ENCODE measurements at places on chromosomes 1 and 21. TPM values are rescaled to one million over a fixed set of nuclear protein-coding genes. Genes with fewer than 3 reads are reported as not detected.

PCP4 gene
- total RNA-seq, result not detected

BPNT1 gene
- 11.3 TPM for total RNA-seq

AMPD1 gene
- 8.2 TPM for total RNA-seq

DNA sequence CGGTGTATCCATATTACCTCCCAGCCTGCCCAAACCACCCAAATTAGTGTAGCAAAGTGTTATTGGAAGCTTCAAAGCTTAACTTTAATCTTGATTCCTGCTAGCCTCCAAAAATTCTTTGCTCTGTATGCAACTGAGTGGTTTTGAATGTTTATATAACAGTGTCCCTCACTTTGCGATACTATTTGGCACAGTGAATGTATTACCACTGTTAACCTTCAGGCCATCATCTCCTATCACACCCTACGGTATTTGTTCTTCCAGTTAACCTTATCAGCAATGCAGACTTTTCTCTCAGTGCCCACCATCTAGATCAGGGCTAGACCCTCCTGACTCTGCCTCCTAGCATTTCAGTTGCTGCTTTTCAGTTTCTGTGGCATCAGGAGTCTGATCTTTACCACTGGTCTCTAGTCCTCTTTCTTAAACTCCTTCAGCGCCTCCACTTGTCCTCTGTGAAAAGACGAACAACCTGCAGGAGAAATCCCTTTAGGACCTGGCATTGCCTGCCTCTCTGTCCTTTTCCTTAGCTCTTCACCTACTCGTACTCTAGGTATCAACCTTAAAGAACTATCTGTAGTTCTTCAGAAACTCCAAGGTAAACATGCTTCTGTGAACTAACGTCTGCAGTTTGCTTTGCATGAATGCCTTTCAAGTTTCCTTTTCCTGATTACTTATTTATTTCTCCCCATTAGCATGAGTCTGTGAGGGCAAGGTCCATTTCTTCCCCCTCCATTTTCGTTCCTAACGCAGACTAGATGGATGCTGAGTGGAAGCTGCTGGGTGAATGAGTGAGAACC is 71.7 kb downstream of the SNX7 start:
- DNase-seq, result no peak

GRCh38 chr1:43285269-43285990 is at the start of gene C1orf210:
TSS of gene C1orf210 (minus strand) at chr1:43285581. CDS start at chr1:43283270, 2,311 bp downstream.
- no peak for DNase-seq

GRCh38 chr1:33175865-33176264 is 6.0 kb downstream of the TRIM62 start:
- DNase-seq, result no peak
